ENCODE measurements at places on chromosomes 1 and 21.

- no peak for DNase-seq
These were observed 7.3 kb upstream of the C1orf162 start for GRCh38 chr1:111466480-111466879.

- DNase-seq = no peak
These were observed 135.5 kb downstream of the MIS18A start for GRCh38 chr21:32143241-32143939.

GRCh38 chr1:116559304-116559761 is 11.5 kb downstream of the CD58 start:
- DNase-seq = no peak

- DNase-seq = no peak
These were observed 4.2 kb downstream of the KRTAP10-8 start for GRCh38 chr21:44615911-44616590.

DNA sequence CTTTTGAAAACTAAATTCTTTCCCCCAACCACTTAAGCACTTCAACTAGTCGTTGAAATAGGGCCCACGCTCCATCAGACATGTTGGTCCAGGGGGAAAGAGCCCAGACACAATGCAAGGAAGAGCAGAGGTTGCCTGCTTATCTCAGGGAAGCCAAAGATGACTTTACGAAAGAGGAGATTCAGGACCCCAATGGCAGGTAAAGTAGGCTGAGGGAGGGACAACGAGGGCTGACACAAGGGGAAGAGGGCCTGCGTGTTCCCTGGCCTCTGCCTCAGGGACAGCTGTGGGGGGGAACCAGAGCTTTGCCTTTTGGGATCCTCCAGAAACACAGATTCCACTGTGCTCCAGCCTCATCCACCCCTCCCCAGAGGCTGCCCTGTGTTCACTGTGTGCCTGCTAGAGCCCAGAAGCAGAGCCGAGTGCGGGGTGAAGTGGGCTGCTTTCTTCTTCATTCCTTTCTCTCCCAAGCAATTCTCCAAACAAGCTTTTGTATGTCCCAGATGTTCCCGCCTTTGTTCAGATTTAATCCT is 135.5 kb upstream of the GRIK3 start:
- DNase-seq = no peak

DNA sequence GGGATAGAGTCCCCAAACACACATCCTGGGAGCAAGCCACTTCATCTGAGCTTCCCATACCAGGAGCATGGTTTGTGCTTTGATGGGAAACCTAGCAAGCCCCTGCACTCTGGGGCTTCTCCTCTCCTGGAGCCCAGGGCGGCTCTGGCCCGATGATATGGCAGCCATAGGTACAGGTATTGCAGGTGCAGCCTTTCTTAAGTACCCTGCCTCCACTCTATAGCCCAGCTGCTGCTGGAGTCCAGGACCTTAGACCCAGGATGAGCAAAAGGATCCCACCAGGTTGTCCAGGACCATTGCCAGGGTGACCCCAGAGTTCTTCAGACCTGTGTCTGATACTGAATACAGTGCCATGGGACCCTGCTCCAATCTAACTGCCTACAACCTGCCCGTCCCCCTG is 4.2 kb downstream of the C1orf226 start:
- no peak for DNase-seq
